ENCODE measurements at places on chromosomes 11 and 22.

- no peaks in the 10 kb centered on the region for H3K4me1 ChIP-seq
- no peaks in the 10 kb centered on the region for H3K36me3 ChIP-seq
Measured at GRCh38 chr11:77081381-77081851, 14.6 kb downstream of the CAPN5 start.

DNA sequence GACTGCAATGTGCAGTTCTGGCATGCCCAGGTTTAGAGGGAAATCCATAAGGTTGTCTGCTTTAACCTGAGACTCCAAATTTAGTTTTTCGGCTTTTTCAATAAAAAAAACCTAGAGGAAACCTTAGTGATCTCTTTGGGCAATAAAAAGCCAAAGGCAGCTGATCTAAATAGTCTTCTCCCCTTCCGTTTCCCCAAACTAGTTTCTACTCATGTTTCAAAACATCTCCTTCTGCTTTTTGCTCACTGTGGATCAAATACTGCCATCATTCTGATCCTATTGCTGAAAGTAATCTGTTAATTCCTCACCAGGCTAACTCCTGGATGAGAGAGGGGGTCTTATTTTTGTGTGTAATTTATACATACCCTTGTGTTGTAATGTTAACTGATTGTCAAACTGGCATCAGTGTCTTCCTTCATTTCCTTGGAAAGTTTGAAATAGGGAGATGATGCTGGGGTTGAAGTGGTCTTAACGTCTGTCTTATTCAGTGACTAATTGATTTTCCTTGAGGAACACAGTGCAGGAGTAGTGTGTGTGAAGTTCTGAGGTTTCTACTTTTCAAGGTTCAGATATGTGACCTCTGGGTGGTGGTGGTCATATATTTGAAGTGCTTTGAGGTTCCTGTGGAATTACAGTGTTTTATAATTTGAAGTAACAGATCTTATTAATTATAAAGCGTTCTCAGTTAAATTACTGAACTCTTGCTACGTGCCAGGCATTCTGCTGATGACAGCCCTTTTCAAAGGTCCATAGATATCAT is 55.0 kb downstream of the ARHGAP42 start:
- peaks cover 6% of the 10 kb centered on the region for H3K4me1 ChIP-seq
- H3K4me3 ChIP-seq, result no peak overlapping the region
- no peak for DNase-seq
- no peaks in the 10 kb centered on the region for H3K27me3 ChIP-seq

DNA sequence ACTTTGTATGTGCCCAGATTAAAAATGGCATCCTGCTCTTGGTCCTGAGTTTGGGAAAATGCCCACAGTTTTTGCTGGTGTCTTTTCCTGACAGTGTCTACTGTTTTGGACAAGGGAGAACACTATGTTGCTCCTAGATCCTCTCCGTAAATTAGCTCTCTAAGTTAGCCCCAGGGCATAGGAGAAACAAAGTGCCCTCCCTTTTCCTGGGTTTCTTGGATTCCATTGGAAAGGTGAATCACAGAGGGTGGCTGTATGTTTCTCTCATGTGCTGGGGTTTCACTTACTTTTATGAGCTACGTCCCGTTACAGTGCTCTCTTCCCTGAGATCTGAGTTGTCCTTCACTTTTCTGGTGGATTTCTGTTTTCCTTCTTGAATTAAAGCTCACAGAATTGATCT is 782.8 kb downstream of the CNTN5 start:
- DNase-seq, result peak; percentile 30
- H3K27me3 ChIP-seq, result peaks cover 32% of the 10 kb centered on the region
- no peak overlapping the region for H3K4me3 ChIP-seq
- no peak overlapping the region for H3K27ac ChIP-seq
- no peaks in the 10 kb centered on the region for H3K36me3 ChIP-seq

GRCh38 chr11:46122945-46123715 is 1.9 kb upstream of the PHF21A start:
- H3K27ac ChIP-seq, result no peak overlapping the region
- peaks cover 21% of the 10 kb centered on the region for H3K4me1 ChIP-seq
- DNase-seq, result peak; percentile 13
- H3K4me3 ChIP-seq, result peak overlapping the region; percentile 94

- H3K27me3 ChIP-seq, result no peaks in the 10 kb centered on the region
- no peak overlapping the region for H3K27ac ChIP-seq
- H3K36me3 ChIP-seq, result no peaks in the 10 kb centered on the region
- no peaks in the 10 kb centered on the region for H3K4me1 ChIP-seq
- DNase-seq, result no peak
- no peak overlapping the region for H3K4me3 ChIP-seq
Measured at GRCh38 chr11:131422496-131422895, 52.1 kb downstream of the NTM start.

DNA sequence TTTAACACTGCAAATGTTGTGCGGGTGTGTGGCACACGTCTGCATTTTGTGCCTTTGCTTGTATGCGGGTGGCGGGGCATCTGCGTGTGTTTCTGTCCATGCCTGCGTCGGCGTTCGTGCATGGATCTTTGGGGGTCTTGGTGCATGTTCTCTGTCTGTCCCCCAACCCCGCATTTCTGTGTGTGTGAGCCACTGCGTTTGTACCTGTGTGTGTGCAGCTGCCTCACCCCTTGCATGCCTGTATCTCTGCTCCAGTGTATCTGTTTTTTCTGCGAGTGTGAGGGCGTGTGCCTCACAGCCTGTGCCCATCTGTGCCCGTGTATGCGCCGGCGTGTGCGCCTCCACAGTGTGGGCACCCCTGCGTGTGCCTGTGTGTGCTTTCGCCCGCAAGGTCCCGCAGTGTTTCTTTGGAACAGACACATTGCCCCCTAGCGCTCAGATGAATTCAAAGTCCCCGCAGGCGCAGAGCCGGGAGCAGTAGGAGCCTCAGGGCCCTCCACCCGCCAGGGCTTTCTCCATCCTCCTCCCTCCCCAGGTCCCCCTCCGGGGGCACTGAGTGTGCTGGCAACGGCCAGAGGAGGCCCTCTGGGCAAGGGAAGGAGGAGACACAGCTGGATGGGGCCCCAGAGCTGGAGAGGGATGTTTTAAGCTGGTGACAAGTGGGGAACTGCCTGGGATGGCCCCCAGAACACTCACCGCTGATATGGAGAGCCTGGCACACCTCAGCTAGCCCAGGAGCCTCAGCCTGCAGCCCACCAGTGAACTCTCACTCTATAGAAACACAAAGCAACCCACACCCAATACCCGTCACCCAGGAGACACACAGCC is 3.1 kb upstream of the MN1 start:
- H3K4me3 ChIP-seq, result no peak overlapping the region
- peak; percentile 51 for DNase-seq
- H3K27me3 ChIP-seq, result no peaks in the 10 kb centered on the region
- H3K4me1 ChIP-seq, result peaks cover 11% of the 10 kb centered on the region
- H3K27ac ChIP-seq, result no peak overlapping the region

DNA sequence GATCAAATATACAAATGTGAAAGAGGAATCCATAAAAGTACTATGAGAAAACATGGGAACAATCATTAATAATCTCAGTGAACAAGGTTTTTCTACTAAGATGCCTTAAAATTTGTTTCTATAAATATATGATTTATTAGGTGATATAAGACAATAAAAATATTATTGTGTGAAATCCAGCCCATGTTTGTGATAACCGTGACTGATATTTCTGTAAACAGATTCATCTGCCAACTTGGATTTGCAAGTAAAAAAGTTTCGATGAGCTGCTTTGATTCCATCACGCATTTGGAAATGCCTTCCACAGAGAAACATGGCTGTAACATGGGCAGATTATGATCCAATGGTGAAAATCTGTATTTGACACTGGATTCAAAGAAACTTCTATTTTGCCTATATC is 157.8 kb downstream of the NXPE2 start:
- no peak for DNase-seq
- no peaks in the 10 kb centered on the region for H3K4me1 ChIP-seq
- peaks cover 25% of the 10 kb centered on the region for H3K27me3 ChIP-seq
- no peak overlapping the region for H3K27ac ChIP-seq
- H3K4me3 ChIP-seq, result no peak overlapping the region
- no peaks in the 10 kb centered on the region for H3K36me3 ChIP-seq

GRCh38 chr22:30080805-30081204 is 541 bp downstream of the HORMAD2 start:
- H3K36me3 ChIP-seq, result no peaks in the 10 kb centered on the region
- DNase-seq, result no peak
- H3K4me3 ChIP-seq, result no peak overlapping the region
- no peak overlapping the region for H3K27ac ChIP-seq

- H3K27me3 ChIP-seq, result no peaks in the 10 kb centered on the region
- H3K36me3 ChIP-seq, result no peaks in the 10 kb centered on the region
- peak; percentile 30 for DNase-seq
- H3K27ac ChIP-seq, result no peak overlapping the region
- H3K4me1 ChIP-seq, result no peaks in the 10 kb centered on the region
Measured at GRCh38 chr11:25860677-25861450, 471.1 kb upstream of the ANO3 start.

GRCh38 chr11:73423506-73423905 is 47.3 kb downstream of the RELT start:
- DNase-seq, result no peak
- H3K27me3 ChIP-seq, result no peaks in the 10 kb centered on the region
- no peak overlapping the region for H3K4me3 ChIP-seq
- H3K36me3 ChIP-seq, result peaks cover 18% of the 10 kb centered on the region
- H3K4me1 ChIP-seq, result no peaks in the 10 kb centered on the region
- H3K27ac ChIP-seq, result no peak overlapping the region

- peaks cover 9% of the 10 kb centered on the region for H3K4me1 ChIP-seq
- peak overlapping the region; percentile 84 for H3K27ac ChIP-seq
- H3K4me3 ChIP-seq, result peak overlapping the region; percentile 85
Measured at GRCh38 chr22:20117633-20118299, 740 bp upstream of the TRMT2A start.

GRCh38 chr11:116946414-116946813 is 109.0 kb upstream of the APOA1 start:
- no peaks in the 10 kb centered on the region for H3K27me3 ChIP-seq
- H3K36me3 ChIP-seq, result peaks cover 6% of the 10 kb centered on the region
- H3K4me1 ChIP-seq, result peaks cover 7% of the 10 kb centered on the region

DNA sequence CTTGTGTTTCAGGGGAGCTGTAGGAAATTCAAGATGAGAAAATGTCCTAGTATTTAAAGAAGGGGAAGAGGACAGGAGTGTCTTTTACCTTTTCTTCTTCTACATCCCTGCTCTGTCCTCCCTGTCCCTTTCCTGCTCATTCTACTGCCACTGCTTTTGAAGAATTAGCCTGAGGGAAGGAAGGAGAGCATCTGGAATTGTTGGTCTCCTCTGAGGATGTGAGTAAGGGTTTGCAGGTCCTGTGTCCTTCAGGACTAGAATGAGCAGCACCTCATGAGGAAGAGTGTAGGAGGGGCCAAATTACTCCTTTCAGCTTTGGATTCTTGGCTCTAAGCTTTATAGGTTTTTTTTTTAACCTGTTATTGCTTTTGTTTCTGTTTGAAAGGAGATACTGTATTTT is 24.2 kb downstream of the SNU13 start:
- peaks cover 9% of the 10 kb centered on the region for H3K4me1 ChIP-seq
- no peaks in the 10 kb centered on the region for H3K27me3 ChIP-seq
- DNase-seq, result no peak
- no peak overlapping the region for H3K4me3 ChIP-seq

DNA sequence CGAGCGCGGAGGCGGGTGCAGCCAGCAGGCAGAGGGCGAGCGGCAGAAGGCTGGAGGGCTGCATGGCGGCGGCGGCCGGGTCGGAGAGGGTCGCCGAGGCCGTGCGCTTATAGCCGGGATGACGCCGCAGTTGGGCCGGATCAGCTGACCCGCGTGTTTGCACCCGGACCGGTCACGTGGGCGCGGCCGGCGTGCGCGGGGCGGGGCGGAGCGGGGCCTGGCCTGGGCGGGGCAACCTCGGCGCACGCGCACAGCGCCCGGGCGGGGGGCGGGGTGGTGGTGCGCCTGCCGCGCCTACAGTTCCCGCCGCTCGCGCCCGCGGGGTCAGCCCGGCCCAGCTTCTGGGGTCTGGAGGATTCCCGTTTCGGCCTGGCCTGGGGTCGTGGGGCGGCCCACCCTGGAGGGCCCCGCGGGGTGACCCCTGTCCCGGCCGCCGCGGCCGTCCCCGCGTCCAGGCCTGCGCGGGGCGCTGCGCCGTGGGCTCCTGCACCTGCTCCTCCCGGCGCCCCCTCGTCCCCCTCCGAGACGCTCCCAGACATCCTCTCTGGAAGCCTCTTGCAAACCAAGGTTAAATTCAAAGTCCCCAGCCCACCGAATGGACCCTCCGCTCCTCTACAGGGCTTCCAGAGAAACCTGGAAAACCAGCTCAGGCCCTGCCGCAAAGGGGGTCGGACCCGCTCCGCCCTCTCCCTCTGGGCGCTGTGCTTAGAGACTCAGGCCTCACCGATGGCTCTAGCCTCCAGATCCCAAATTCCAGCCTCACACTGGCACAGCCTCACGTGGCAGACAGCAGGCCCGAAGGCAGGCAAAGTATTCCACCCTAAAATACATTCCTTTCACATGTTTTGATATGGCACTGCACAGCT is at the start of gene CTSD:
CTSD (minus strand) TSS at position 132 of the 866 bp plus-strand sequence; CDS start at position 64, 68 bp downstream.
- H3K27me3 ChIP-seq, result no peaks in the 10 kb centered on the region
- H3K4me3 ChIP-seq, result peak within 1 kb of the TSS; percentile 77
- peaks cover 15% of the 10 kb centered on the region for H3K36me3 ChIP-seq

GRCh38 chr11:104343578-104343977 is 179.6 kb upstream of the PDGFD start:
- H3K36me3 ChIP-seq, result no peaks in the 10 kb centered on the region
- no peaks in the 10 kb centered on the region for H3K27me3 ChIP-seq
- peak; percentile 19 for DNase-seq
- H3K27ac ChIP-seq, result no peak overlapping the region

GRCh38 chr22:41690476-41690875 is 1.8 kb upstream of the SNU13 start:
- H3K27me3 ChIP-seq, result no peaks in the 10 kb centered on the region
- H3K4me3 ChIP-seq, result no peak overlapping the region
- peaks cover 5% of the 10 kb centered on the region for H3K4me1 ChIP-seq
- no peak for DNase-seq

- no peak for DNase-seq
- H3K4me1 ChIP-seq, result no peaks in the 10 kb centered on the region
- no peak overlapping the region for H3K27ac ChIP-seq
- H3K4me3 ChIP-seq, result no peak overlapping the region
- H3K27me3 ChIP-seq, result peaks cover 28% of the 10 kb centered on the region
Measured at GRCh38 chr11:89184021-89184420, 6.3 kb downstream of the TYR start.

DNA sequence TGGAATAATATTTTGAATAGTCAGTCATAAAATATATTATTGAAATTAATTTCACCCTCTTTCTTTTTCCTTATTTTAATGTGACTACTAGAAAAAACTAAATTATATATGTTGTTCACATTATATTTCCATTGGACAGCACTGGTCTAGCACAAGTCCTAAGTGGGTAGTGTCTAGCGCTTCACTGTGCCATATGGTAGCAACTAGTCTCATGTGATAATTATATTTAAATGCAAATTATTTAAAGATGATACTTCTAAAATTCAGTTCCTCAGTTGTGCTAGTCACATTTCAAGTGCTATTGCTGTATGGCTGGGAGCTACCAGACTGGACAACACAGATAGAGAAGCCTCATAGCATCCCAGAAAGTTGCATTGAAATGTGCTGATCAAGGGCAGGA is 19.1 kb upstream of the LDLRAD3 start:
- H3K27ac ChIP-seq, result no peak overlapping the region
- H3K4me3 ChIP-seq, result no peak overlapping the region
- no peaks in the 10 kb centered on the region for H3K36me3 ChIP-seq

Data from MCF 10A (cell line).